ENCODE measurements at places on chromosomes 11 and 22. TPM values are rescaled to one million over a fixed set of nuclear protein-coding genes. Genes with fewer than 3 reads are reported as not detected.

DNA sequence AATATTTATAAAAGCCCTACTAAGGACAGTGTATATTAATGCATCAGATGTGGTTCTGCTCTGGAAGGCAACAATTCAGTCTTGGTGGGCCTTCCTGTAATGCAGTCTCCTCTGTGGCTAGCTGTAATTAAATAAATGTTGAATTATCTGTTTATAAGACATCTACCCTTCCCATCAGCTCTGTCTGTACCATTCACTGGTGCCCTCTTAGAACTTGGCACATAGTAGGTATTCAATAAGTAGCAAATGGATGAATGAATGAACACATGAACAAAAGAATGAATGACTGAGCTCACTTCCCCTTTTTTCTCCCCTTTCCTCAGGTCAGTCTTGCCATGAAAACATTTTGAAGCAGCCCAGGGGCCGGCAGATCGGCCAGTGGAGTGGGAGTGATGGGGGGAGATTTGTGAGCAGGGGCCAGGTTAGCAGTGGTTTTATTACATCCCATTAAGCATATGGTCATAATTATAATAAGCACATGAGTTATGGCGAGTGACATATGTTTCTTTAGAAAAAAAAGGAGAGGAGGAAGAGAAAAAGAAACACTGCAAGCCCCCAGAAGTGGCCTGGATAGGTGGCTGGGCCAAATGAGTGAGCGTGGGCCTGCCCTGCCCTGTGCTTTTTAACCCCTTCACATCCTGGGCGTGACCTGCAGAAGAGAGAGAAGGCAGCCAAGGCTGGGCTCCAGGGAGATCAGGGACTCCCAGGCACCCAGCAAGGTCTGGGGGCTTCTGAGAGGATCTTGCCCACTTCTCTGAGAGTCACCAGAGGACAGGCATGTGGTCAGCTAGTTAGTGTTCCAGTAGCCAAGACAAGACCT lies 48.6 kb upstream of the CD82 start:
- DNase-seq, result no peak

GRCh38 chr22:30763815-30764673 lies 69.4 kb downstream of the OSBP2 start:
- DNase-seq, result peak; percentile 73

DNA sequence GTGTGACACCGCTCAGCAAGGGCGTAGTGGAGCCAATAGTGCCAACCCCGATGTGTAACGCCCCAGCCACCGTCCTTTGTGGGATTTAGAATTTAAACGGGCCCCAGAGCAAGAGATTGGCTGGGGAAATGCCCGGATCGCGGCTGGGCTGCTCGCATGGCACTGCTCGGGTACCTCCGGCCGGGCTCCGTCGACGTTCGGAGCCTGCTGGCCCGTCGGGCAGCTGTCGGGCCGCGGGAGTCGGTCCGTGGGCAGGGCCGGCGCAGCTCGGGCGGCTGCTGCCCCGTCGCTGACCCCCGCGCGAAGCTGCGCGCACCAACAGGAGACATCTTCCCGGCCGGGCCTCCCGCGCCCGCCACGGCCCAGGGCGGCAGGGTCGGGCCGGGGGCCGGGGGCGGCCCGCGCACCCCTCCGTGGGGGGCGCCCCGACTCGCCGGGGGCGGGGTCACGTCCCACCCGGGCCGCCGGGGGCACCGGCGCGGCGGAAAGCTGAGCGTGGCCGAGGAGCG lies 1.3 kb upstream of the KDM2A start:
- no peak for DNase-seq

DNA sequence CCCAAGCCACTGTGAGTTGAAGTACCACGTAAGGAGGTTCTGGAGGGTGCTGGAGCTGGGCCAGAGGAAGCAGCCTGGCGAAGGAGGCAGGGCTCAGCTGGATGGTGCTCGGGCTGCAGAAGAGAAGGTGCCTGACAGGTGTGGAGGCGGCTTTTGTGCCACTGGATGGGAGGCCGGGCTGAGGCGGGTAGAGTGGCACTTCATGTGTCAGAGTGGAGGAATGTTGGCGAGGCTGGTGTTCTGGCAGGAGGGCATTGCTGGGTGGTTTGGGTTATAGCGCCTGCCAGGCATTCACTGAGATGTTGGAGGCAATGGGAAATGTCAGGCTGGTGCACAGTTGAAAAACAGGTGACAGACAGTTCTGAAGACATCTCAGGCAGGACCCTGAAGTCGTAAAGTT lies 24.2 kb downstream of the UBE2L3 start:
- no peak for DNase-seq

- no peak for DNase-seq
Measured at GRCh38 chr22:37641561-37641949, 2.1 kb downstream of the SH3BP1 start.

DNA sequence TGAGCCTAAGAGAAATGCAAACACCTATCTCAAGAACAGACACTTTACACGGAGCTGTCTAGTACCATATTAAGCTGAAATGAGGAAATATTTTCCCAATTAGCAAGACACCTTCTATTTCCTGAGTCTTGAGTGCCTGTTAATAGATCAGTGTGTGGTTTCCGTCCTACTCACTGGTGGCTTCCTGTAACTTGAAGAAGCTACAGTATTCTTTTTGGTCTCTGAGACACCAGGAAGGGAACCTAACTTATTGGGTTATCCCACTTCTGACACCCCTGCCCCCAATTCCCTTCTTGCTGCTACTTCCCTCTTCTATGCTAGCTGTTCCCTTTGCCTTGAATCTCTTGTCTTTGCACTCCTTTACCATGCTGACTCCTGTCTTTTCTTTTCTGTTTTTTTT lies 92.7 kb downstream of the FDX1 start:
- DNase-seq, result no peak

- peak; percentile 30 for DNase-seq
Measured at GRCh38 chr11:130765951-130766649, 150.2 kb downstream of the SNX19 start.

Gene NLRX1
- 14.7 TPM for total RNA-seq

Gene FZD4
- 13.1 TPM for total RNA-seq
